ENCODE measurements at places on chromosomes 3 and 15. TPM values are rescaled to one million over a fixed set of nuclear protein-coding genes. Genes with fewer than 3 reads are reported as not detected.

The ALDH1A2 gene
- 1.3 TPM for total RNA-seq

DNA sequence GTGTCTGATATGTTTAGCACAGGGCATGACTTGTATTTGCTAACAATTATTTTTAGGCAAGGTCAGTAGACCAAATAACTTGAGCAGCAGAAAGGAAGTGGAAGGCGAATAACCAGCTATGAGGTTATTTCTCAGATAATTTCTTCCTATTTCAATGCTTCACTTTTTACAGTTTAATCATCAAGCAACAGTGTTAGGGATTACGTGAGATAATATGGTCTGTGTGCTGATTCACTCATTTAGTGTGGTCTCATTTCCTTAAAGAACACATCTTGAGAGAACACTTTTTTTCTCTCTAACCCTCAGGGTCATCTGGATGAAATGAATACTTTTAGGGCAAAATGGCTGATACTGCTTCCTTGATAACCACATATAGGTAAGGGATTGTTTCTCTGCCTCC is 126.0 kb upstream of the CCNL1 start:
- no peak for DNase-seq

GRCh38 chr15:89749054-89749453 is 2.0 kb downstream of the MESP1 start:
- DNase-seq, result no peak

GRCh38 chr15:90046911-90047392 is 45.8 kb downstream of the ZNF710 start:
- DNase-seq, result no peak

The CPNE4 gene
- 2.4 TPM for total RNA-seq

- no peak for DNase-seq
These were observed 137.4 kb downstream of the TBC1D5 start for GRCh38 chr3:17605032-17605431.

DNA sequence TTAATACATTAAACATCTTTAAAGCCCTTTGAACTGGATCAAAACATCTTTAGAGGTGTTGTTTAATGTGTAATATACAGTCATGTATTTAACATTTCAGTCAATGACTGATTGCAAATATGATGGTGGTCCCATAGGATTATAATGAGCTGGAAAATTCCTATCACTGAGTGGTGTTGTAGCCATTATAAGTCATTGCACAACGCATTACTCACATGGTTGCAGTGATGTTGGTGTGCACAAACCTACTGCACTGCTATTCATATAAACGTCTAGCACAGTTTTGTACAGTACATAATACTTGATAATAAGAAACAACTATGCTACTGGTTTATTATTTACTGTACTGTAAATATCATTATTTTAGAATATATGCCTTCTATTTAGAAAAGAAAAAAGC is 75.6 kb downstream of the DTWD1 start:
- no peak for DNase-seq

The THSD4 gene
- total RNA-seq, result 8.2 TPM

GRCh38 chr3:143123353-143123984 is 3.9 kb downstream of the CHST2 start:
- no peak for DNase-seq

- DNase-seq, result no peak
These were observed 24.3 kb downstream of the H1-8 start for GRCh38 chr3:129567176-129567705.

GRCh38 chr15:74857082-74857655 is 14.2 kb upstream of the ULK3 start:
- DNase-seq, result no peak

DNA sequence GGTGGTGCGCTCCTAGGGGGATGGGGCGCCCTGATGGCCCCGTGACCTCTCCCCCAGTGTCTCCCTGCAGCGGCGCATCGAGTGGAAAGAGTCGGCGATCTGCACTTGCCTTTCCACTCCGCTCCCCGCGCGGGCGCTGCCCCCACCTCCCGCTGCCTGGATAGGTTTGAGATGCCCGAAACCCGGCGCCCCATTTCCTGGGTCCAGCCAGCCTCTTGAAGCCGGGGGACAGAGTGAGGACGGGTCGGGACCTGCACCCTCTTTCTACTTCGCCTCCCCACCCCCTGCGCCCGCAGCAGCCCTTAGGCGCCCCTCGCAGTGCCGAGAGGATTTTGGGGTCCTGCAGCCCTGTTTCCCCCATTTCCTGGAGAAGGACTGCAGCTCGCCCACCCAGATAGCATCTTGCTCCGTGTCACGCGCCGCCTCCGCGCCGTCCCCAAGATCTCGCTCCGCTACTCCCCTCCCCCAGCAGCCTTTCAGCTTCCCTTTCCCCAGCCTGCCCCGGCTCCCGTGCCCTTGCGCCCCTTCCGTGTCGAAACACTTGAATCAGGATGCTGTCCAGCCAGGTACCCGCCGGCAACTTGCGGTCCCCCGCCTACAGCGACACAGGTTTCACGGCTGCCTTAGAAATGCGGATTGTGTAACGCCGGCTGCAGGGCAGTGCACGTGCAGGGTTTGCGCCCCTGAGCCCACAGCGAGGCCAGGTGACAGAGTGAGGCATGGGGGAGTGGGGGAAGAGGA is 519 bp downstream of the ABHD6 start:
- DNase-seq, result peak; percentile 54

DNA sequence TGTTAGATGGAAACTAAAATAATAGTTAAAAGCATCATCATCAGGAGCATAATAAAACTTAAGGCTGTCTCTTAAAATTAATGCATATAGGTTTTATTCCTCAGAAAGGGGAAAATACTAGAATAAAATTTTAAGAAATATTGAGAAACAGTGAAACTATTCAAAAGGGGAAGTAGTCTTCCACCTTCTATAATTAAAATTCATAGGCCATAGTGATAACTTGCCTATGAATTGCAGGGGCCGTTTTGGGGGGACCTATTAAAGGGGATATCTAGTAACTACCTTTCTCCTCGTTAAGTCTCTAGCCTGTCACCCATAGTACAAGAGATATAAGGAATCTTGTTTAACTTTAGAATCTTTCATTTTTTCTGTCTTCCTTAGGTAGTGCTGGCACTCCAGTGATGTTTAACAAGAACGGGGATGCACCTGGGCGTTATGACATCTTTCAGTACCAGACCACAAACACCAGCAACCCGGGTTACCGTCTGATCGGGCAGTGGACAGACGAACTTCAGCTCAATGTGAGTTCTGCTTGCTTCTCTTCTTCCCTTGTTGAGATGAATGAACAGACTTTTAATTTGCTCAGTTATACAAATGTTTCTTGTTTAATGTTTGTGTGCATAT is 600.4 kb downstream of the GRM7 start:
- DNase-seq, result no peak

- DNase-seq, result no peak
These were observed 399.9 kb downstream of the SQOR start for GRCh38 chr15:46034755-46035154.

The ARPP19 gene
- 217 TPM for total RNA-seq

The KPNA4 gene
- 52.2 TPM for total RNA-seq

The DNASE1L3 gene
- total RNA-seq, result not detected

The NOX5 gene
- not detected for total RNA-seq

- DNase-seq, result peak; percentile 50
These were observed 181.1 kb downstream of the MYRIP start for GRCh38 chr3:39990532-39990931.

The TRPM1 gene
- total RNA-seq, result 1.2 TPM

- DNase-seq, result no peak
These were observed 25.7 kb downstream of the INSYN1 start for GRCh38 chr15:73727330-73727976.
